ENCODE measurements at places on chromosomes 12 and 14.

DNA sequence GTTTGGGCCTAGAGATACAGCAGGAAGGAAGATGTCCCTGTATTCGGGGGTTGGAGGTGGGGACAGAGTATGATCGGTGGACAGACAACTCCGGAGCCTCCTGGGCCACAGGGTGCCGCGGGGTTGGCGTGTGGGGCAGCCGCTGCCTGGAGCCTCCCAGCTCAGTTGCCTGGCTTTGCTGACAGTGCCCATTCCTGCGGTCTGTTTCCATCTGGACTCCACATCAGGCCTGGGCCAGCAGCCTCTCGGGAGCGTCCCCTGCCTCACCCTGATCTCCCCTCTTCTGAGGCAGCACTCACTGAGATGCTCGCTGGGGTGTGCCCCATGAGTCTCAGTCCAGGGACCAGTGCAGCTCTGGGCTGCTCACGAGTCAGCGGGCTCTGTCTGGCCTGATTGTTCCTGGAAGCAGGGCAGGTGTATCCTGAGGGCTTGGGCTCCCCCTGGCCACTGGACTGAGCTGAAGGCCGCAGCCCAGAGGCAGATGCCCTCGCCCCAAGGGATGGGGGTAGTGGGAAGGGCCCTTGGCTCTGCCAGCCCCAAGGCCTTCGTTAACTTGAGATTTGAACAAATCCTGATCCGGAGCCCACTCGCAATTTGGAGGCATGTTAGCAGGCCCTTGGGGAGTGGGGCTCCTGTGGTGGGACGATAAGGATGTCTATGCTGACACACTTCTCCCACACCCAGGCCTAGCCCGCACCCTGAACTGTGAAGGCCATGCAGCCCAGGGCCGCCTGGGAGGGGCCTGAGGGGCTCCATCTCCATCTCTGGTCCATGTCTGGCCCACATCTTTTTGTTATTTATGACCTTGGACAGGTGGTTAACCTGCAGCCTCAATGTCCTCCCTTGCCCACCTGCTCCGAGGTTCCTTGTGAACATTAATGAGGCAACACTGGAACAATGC is 7.5 kb downstream of the HIP1R start:
- no peak for DNase-seq

DNA sequence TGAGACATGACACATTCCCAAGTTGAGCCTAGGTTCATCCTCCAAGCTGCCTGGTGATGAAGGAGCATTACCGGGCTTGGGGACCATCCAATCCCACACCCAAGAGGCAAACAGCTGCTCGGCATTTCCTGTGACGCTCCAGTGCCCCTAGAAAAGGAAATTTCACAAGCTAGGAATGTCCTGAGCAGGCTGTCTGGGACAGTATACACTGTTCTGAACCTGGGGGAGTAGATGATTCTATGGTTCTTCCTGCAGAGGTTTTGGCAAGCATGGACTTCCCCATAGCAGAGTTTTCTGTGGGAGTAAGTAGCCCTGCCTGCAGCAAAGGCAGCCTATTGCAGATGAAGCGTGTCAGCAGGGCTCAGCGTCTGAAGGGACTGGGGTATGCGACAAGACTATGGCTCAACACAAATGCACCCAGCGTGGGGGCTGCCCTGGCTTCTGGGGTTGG is 47.4 kb upstream of the SRSF5 start:
- DNase-seq: no peak

DNA sequence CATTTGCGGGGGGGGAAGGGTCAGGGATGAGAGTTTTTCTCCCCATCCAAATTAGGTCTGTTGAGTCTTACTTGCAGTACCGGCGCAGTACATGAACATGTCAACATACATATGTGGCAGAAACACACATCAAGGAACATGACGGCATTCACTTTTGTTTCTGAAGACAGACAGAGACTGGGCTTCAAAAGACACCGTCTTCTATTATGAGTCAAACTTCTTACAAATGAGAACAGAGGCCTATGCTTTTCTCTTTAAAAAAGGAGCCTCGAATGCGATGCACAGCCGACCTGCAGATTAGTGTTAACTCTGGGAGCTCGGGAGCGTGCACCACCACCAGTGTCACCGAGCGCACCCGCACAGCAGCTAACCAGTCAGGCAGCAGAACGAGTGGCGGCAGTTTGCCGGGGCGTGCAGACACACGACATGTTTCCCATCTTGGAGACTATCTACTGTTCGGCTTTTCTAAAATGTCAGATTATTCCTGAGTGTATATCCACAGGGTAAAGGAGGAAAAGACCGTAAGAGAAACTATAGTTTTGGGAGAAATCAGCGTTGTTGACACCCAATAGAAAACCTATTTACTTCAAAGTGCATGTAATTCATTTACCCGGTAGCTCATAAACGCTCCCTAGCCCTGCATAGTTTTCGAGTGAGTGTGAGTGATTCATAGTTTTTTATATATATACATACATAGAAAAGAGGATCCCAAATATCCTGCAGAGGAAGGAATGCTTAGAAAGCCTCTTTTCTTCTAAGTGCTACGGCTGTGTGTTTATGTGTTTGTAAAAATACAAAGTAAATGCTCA is 33.0 kb downstream of the UBR7 start:
- no peak for DNase-seq

DNA sequence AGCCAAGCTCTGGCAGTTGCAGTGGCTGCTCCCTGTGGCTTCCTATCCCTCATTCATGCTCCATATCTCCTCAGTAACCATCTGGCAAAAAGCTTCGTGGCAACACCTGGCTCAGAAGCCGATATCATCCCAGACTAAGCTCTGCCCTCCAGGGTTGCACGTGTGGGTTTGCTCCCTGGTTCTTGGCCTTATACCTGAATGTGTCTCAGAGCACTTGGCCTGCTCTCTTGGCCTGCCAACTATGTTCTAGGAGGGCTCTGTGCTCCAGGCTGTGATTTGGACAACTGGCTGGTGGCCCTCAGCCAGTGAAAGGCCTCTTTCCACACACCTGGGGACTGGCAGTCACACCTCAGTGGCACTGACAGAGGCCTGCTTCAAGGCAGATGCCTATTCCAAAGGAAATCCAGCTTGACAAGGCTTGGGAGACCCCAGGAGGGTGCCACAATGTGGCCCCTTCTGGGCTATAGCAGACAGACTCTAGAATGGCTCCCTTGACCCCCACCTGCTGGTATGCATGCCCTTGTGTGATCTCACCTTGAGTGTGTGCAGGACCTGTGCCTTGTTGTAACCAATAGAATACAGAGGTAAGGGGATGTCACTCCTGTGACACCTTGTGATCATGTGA is 10.5 kb downstream of the PLD4 start:
- DNase-seq: no peak

- DNase-seq: no peak
Measured at GRCh38 chr12:46855760-46856159, 30.0 kb upstream of the SLC38A4 start.

- no peak for DNase-seq
Measured at GRCh38 chr14:23627961-23628360, 8.2 kb upstream of the DHRS2 start.

GRCh38 chr14:88505621-88506020 is 49.2 kb downstream of the PTPN21 start:
- no peak for DNase-seq

- DNase-seq: no peak
Measured at GRCh38 chr14:66288511-66288910, 197.7 kb upstream of the CCDC196 start.

DNA sequence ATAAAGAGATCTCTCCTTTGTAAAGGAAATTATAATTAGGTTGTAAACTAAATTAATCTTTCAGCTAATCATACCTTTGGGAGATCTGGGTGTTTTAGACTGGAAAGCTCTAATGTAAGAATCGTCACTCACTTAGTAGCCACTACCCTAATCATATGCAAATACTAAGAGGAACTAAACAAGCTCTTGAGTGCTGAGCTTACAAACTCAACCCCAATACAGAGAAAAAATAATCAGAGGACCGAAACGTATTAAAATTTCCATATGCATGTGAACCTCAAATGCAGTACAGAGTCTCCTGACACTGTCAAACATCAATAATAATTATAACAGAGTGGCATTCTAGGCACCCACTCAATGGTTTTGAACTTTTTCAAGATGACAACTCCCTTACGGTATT is 235.3 kb upstream of the FOXN3 start:
- no peak for DNase-seq

- DNase-seq: no peak
Measured at GRCh38 chr12:71685312-71685906, 473 bp upstream of the TMEM19 start.

- no peak for DNase-seq
Measured at GRCh38 chr14:101948666-101949216, 15.6 kb upstream of the DYNC1H1 start.

DNA sequence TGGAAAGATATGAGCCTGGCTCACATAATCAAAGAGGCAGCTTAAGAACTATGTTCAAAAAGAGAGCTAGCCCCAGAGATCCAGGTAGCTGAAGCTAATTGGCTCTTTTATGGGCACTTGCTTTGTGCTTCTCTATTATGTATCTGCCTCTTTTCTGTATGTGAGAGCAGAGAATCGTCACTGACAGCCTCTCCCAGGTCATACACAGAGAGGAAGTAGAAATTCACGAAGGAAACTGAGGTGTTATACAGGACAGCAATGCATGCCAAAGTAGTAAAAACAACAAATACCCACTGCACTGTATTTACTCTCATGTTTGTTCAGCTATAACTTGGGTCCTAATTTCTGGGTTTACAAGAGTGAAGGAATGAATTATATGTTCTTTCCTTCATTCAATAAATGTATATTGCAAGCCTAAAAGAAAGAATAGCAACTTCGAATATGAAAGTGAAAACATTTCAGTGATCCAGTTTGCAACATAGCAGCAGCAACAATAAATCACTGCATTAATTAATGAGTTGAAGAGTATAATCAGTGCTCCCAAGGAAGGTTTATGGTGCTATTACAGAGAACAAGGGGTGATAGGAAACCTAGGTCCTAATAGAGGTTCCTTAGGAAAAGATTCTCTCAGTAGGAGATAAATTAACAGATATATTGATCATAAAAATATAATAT is 47.1 kb upstream of the ATXN7L3B start:
- no peak for DNase-seq

DNA sequence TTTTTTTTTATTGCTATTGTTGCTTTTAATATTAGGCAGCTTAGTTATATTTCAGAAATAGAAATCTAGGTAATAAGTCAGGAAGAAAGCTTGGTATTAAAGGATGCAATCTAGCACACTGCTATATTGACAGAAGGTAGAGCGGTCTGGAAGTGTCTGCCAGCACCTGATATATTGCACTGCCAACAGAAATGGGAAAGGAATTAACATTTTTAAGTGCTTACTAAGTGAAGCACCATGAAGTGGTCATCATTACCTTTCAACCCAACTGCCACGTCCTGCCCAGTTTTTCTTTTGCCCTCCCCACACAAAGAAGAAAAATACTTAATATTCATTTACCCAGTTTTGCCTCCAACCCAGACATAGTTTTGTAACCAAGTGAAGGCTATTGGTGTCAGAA is 163.5 kb downstream of the KITLG start:
- DNase-seq: no peak

GRCh38 chr12:12182703-12183365 is 84.0 kb downstream of the LRP6 start:
- DNase-seq: no peak

GRCh38 chr12:103742349-103742932 is 98.6 kb downstream of the NT5DC3 start:
- DNase-seq: no peak

DNA sequence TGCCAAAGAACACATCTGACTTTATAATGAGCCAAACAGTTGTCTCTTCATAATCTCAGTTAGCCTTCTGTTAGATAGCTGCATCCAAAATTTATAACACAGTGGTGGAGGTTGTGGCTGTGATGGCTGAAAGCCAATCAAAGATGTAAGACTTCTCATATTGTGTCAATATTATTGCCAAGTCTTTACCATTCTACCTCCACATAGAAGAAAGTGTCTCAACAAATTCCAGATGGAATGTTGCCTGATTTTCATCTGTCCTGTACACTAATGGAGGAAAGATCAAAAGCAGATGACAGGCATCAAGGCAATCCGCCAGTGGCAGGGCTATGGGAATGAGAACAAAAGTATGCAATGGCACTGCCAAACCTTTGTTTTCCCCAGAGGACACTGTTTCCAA is 813.1 kb upstream of the NOVA1 start:
- no peak for DNase-seq

DNA sequence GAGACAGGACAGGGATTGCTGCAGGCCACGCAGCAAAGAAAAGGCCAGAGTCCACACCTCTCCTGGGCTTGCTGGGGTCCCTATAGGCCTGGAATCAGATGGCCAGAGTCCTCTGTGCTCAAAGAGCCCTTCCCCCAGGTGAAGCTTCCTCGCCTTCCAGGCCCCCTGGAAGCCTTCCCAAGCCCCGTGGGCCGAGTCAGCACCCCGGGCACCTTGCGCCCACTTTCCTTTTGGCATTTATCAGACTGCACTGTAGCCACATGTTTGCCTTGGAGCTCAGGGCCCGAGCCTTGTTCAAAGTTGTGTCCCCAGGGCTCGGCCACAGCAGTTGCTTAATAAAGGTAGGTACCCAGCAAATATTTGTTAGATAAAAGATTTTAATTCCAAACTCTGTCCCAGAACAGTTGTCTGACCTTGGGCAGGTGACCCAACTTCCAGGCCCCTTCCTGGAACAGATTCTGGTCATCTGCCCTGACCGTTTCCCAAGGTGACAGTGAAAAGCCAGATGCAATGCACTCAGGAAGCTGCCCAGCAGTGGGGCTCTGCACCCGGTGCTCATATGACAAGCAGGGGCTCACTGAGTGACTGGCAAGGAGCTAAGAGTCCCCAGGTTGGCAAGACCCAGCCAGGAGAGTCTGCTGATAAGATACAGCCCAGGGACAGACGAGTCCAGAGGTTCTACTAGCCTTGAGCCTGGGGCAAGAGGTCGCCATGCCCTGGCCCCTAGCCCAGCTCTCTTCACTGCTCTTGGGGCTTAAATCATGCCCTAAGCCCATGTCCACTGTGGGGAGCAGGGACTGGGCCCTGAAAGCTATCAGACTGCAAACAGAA is 81.2 kb downstream of the PITPNM2 start:
- no peak for DNase-seq

GRCh38 chr12:110198386-110198785 is 74.2 kb downstream of the IFT81 start:
- DNase-seq: no peak

DNA sequence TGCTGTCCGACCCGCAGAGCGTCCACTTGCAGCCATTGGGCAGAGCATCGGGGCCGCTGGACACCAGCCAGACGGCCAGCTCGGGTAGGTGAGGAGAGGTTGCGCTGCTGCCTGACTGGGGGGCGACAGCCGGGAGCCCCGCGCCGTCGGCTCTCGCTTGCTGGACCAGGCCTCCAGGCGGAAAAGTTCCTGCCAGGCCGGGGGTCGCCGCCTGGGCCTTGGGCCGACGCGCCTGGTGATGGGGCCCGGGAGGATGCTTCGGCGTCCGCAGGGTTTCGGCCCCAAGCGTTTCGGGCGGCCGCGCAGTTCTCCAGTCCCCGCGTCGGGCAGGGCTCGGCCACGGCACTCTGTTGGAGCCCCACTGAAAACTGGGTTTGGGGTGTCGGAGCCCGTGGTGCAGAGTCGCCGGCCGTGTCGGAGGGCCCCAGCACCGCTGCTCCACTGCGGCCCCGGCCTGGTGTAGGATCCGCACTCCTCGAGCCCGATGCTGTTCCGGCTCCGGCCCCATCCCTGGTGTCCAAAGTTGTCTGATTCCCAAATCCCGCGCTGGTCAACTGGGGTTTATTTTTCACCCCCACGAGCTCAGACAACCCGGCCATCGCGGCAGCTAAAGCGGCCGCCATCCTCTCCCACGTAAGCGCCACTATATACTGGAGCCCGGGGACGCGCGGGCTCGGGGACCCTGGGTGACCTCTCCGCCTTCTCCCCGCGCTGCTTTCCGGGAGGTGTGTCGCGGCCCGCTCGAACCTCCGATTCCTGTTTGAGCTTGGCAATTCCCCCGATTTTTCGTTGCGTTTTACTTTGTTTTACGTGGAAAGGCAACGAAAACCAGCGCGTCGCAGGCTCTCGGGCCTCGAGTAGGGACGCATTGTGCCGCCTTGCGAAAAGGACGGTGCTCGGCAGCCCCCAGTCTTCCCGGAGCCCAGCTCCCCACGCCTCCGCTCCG is 872 bp downstream of the VSX2 start:
- DNase-seq: no peak
